ENCODE measurements at places on chromosomes 12 and 14. TPM values are rescaled to one million over a fixed set of nuclear protein-coding genes. Genes with fewer than 3 reads are reported as not detected.

The TMEM106C gene
- total RNA-seq, result 36.5 TPM

GRCh38 chr12:57046086-57046791 is 3.7 kb downstream of the MYO1A start:
- no peak for DNase-seq

DNA sequence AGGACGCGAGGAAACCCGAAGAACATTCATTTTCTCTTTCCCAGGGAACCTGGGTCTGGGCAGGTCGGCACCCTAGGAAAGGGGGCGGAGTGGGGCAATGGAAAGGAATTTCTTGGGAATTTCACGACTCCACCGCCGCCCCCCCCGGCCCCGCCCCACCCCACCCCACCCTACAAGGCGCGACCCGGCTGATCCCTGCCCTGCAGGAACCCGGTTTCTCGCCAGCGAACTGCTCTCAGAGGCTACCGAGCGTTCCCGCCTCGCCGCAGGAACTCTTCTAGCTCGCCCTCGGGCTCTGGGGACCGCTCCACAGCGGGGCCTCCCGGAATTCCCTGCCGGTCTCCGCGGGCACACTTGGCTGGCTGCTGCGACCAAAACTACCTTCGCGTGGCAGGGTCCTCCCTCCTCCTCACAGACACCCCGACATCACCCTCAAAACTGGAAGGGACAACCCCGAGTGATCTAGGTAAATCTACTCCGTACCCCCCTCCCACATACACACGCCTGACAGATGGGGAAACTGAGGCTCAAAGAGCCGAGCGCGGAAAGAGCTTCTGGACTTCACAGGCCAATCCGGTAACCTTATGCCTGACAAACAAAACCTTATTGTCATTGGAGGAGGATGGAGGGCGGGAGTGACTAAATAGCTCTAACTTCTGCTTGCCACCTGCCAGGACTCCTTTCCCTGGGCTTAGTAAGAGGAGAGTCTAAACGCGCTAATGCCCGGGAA is 785 bp upstream of the ACTN1 start:
- DNase-seq, result no peak

- no peak for DNase-seq
Measured at GRCh38 chr12:115636546-115636945, 640.9 kb downstream of the MED13L start.
